ENCODE measurements at places on chromosomes 5 and 9. TPM values are rescaled to one million over a fixed set of nuclear protein-coding genes. Genes with fewer than 3 reads are reported as not detected.

The TAF11L5 gene
- total RNA-seq: not detected

The AGGF1 gene
- total RNA-seq: 14.0 TPM

The TRIM36 gene
- 1.5 TPM for total RNA-seq

The RELL2 gene
- total RNA-seq: 1.9 TPM

The LCNL1 gene
- under 0.01 TPM for total RNA-seq

The SLCO6A1 gene
- not detected for total RNA-seq

The BTNL3 gene
- total RNA-seq: not detected

The SVEP1 gene
- 5.5 TPM for total RNA-seq

The TUSC1 gene
- 10.7 TPM for total RNA-seq

Measured in bronchus fibroblast of lung (primary cell).